ENCODE measurements at places on chromosomes 12 and 14. TPM values are rescaled to one million over a fixed set of nuclear protein-coding genes. Genes with fewer than 3 reads are reported as not detected.

PRH2 gene
- not detected for total RNA-seq

DBX2 gene
- not detected for total RNA-seq

TAS2R14 gene
- total RNA-seq, result 0.44 TPM

MDM1 gene
- total RNA-seq, result 6.3 TPM

OR6C2 gene
- not detected for total RNA-seq

CLEC14A gene
- not detected for total RNA-seq

FITM1 gene
- not detected for total RNA-seq

TMEM30B gene
- total RNA-seq, result 0.25 TPM

All from A549 treated with AZD2906 at 1 μM for 4 hours (cell line).